Activated T-helper 17 cell treated with anti-CD3 and anti-CD28 coated beads, Interleukin-2, amount 50 U/mL, for 72 hours (primary cell): ENCODE measurements at places on chromosomes 1 and 21. TPM values are rescaled to one million over a fixed set of nuclear protein-coding genes. Genes with fewer than 3 reads are reported as not detected.

DNA sequence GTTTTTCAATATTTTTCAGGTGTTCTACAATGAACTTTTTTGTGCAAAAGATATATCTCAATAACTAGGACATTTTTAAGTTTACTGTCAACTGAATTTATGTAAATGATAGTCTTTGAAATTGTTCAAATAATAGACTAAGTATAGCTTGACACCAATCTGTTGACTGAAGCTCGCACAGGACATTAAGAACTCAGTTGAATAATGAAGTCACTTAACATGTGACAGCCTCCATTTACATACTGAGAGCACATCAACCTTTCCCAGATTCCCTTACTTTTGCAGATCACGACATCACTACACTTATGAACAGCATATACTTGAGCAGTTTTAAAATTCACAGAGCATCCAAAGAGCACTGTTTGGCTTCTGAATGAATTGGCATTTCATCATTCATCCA lies 268.2 kb downstream of the LRRC7 start:
- ATAC-seq: no peak

TMPRSS15 gene
- not detected for total RNA-seq

DNA sequence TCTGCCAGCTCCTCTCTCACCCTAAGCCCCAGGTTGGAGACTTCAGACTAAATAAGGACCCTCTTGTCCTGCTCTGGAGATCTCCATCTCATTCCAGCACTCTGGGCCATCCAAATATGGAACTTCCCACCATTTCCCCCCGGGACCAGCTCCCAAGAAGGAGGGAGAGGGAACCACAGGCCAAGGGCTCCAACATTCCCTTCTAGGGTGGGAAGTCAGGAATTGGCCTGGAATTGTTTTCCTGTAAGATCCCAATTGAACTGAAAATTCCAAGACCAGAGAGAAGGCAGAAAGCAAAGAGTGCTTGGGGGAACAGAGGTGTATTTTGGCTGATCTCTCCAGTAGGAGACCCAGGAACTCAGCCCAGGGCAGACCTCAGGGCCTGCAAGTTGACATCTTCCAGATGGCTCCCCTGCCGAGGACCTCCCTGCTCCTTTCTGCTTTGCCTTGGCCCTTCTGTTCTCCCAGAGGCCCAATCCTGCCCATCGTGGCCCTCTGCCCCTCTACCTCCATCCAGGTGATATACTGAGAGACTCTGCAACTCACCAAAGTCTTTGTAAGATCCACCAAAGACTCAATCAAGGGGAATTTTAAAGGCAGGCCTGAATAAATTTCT lies 14.9 kb downstream of the CSRP1 start:
- ATAC-seq: no peak

RBM11 gene
- total RNA-seq: 2.8 TPM

CYP4X1 gene
- total RNA-seq: not detected

GRCh38 chr1:14848625-14849024 lies 250.1 kb downstream of the KAZN start:
- ATAC-seq: no peak

- no peak for ATAC-seq
Observed at GRCh38 chr1:167065471-167065870, 24.7 kb downstream of the GPA33 start.

TMEM39B gene
- total RNA-seq: 26.2 TPM

- no peak for ATAC-seq
Observed at GRCh38 chr21:35345954-35346353, 296.9 kb upstream of the RUNX1 start.

GRCh38 chr1:228071839-228072657 lies 10.5 kb upstream of the ARF1 start:
- ATAC-seq: peak; percentile 23

FMO2 gene
- not detected for total RNA-seq

DNA sequence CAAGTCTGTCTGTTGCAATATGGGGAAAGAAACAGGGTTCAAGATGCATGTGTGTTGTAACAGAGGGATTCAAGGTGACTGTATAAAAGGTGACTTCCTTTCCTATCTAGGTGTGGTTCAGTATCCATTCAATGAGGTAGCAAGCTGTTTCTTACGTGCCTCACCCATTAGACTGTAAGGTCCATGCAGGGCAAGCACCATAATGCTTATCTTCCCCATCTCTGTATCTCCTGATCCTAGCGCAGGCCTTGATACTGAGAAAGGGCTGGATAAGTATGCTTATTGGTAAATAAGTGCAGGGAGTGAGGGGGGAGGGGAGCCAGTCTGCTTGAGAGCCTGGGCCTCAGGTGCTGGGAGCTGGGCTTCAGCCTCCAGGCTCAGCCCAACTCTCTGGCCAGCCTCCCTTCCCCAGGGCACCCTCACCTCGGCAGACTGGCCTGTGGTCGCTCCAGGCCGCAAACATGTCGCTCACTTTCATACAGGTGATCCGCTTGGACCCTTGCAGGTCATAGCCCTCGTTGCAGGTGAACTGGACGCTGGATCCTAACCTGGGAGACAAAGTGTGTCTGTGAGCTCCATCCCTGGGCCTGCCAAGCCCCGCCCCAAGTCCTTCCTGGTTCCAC lies 44.5 kb upstream of the HMGB4 start:
- no peak for ATAC-seq

DNA sequence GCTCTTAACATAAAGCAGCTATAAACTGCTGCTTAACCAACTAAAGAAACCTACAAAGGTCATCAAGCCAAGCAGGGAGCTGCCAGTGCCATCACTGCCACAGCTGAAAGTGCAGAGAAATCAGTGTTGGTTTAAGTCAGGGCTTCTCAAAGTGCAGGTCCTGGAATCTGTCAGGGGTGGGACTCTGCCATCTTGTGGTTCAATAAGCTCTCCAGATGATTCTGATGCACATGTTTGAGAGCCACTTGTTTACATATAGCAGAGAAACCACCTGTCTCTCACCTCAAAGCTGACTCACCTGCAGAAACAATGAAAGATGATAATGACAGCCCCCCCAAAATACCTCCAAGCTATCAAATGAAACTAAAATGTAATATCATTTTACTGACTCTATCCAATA lies 49.3 kb downstream of the SH3GLB1 start:
- ATAC-seq: peak; percentile 43

GRCh38 chr1:47940779-47941178 lies 56.4 kb downstream of the TRABD2B start:
- no peak for ATAC-seq
